ENCODE measurements at places on chromosomes 3 and 15.

- no peak for DNase-seq
Observed at GRCh38 chr3:54536450-54536849, 391.4 kb downstream of the LRTM1 start.

- DNase-seq, result no peak
Observed at GRCh38 chr15:52294881-52295420, 653 bp downstream of the MYO5C start.

GRCh38 chr15:84987949-84988624, 6.4 kb downstream of the PDE8A start:
- no peak for DNase-seq

DNA sequence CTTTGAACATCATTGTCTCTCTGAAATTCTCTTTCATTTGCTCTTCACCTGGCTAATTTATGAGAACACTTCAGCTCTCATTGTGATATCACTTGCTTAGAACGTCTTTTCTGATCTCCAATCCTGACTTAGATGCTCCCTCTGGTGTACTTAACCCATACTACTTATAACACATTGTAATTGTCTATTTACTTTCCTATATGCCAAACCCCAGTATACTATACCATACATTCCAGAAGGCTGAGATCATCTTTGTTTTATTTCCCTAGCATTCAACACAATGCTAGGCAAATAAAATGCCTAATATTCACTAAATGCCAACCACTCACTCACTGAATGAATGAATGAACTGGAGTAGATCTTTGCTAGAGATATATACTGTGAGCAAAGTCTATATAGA, 27.0 kb upstream of the PEX5L start:
- DNase-seq, result no peak

GRCh38 chr3:128394033-128394432, 72.7 kb downstream of the DNAJB8 start:
- DNase-seq, result no peak

DNA sequence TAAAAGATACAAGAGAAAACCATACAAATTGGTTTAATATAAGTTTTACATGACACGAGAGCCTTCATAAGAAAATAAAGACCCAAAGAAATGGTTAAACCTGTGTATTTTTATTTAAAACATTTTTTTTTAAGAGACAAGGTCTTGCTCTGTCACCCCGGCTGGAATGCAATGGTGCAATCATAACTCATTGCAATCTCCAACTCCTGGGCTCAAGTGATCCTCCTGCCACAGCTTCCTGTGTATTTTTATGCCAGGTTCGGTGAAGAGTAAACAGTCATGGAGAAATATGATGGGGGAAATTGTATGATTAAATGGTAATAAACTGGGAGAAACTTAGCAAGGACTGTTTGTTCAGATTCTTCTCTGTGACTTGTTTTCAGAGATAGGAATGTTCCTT, 441.0 kb downstream of the TUSC7 start:
- DNase-seq, result no peak

DNA sequence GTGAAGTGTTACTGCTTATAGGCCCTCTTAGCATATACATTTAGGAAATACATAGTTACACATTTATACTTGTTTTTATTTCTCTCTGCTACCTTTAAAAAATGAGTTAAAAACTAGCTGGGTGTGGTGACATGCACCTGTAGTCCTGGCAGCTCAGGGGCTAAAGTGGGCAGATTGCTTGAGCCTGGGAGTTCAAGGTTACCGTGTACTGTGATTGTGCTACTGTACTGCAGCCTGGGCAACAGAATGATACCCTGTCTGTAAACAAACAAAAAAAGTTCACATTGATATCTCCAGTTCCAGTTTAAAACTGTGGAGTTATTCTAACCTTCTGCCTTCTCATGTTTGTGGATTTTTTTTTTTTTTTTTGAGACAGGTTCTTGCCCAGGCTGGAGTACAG, 12.1 kb downstream of the PDCD6IP start:
- no peak for DNase-seq

DNA sequence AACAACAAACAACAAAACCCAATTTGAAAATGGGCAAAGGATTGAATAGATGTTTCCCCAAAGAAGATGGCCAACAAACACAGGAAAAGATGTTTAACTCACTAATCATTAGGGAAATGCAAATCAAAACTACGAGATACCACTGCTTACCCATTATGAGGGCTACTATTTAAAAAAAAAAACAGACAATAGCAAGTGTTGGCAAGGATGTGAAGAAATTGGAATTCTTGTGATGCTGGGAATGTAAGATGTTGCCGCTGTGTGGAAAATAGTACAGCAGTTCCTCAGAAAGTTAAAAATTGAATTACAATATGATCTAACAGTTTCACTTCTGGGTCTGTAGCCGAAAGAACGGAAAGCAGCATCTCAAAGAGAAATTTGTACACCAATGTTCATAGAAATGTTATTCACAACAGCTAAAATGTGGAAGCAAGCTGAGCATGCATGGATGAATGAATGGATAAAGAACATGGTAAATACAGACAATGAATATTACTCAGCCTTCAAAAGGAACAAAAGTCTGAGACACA, 121.9 kb downstream of the CHSY1 start:
- DNase-seq, result no peak

DNA sequence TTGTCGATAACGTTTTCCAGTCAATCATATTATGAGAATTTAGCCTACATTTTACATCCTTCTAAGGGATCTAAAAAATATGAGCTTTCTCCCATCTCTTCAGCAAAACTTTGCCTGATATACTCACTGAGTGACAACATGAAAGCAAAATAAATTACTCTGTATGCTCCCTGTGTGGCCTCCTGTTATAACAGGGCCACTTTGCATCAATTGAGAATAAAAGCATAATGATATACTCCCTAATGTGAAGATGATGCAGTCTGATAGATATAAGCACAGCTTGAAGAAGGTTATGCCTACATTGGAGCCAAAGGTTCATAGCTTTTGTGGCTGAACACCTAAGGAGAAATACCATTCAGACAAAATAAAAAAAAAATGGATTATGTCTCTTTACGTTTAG, 561.3 kb upstream of the ZNF717 start:
- DNase-seq, result no peak

GRCh38 chr15:101127506-101128076, 124.3 kb downstream of the CHSY1 start:
- DNase-seq, result peak; percentile 54

GRCh38 chr15:34721802-34722438, 32.9 kb downstream of the GJD2 start:
- peak; percentile 57 for DNase-seq

GRCh38 chr3:177332955-177333354, 135.7 kb upstream of the TBL1XR1 start:
- DNase-seq, result no peak

GRCh38 chr3:24184528-24185176, 239.6 kb downstream of the NR1D2 start:
- no peak for DNase-seq

GRCh38 chr3:47996440-47996839, 19.8 kb downstream of the MAP4 start:
- no peak for DNase-seq

DNA sequence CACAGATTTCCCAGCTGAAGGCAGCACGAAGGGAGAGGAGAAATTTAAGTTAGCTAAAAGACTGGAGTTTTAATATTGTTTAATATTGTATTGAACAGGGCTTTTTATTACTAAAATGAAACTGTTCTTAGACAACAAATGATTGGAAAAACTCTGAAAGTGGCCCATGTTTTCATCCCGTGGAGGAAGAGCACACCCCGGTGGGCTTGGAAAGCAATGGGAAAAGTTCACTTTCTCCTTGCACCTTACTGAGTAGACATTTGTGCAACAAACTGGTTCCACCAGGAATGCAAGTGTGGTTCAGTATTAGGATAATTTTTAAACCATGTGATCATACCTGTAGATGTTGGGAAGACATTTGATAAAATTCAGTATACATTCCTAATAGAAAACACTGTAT, 8.2 kb upstream of the ESYT3 start:
- no peak for DNase-seq

DNA sequence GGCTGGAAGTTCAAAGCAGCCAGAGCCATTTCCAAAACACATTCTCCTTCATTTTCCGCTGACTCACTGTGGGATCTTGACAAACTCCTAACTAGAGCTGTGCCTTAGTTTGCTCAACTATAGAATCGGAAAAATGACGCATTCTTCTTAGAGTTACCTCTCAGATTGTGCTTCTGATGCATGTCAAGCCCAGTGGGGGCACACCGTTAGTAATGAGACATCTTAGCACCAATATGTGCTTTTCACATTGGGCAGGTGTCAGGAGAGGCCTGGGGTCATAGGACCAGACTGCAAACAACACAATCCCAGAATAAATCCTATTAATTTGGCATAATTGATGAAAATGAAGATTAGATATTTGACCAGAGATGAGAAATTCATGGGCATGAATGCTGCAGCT, 71.3 kb upstream of the UBE3A start:
- DNase-seq, result no peak

DNA sequence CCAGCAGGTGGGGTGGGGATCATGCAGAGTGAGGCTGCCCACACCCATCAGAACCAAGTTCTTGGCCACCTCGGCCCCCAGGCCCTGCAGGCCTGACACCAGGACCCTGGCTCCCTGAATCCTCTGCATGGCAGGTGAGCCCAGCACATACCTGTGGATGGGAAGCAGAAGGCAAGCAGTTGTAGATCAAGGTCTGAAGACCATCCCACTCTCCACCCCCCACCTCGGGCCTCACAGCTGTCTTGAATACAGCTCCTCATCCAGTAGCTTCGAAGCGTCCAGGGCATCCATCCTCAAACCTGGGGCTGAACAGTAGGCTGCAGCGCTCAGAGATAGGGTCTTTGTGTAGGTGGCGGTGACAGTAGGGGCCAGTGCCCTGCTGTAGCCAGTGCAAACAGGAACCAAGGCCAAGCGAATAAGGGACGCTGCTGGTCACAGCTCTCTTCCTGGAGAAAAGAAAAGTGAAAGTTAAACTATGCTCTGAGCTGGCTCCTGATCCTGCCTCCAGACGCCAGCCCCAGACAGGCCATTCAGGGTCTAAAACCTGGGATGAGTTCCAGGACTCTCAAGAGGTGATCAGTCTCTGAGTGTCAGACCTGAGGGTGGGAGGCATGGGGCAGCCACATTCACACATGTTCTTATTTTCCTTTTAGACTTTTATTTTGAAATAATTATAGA, at the start of gene UBA7:
Gene UBA7, minus strand, starts transcription at position 457 of the 678 bp plus-strand sequence. Its CDS starts 166 bp downstream, at position 291.
- peak; percentile 39 for DNase-seq

DNA sequence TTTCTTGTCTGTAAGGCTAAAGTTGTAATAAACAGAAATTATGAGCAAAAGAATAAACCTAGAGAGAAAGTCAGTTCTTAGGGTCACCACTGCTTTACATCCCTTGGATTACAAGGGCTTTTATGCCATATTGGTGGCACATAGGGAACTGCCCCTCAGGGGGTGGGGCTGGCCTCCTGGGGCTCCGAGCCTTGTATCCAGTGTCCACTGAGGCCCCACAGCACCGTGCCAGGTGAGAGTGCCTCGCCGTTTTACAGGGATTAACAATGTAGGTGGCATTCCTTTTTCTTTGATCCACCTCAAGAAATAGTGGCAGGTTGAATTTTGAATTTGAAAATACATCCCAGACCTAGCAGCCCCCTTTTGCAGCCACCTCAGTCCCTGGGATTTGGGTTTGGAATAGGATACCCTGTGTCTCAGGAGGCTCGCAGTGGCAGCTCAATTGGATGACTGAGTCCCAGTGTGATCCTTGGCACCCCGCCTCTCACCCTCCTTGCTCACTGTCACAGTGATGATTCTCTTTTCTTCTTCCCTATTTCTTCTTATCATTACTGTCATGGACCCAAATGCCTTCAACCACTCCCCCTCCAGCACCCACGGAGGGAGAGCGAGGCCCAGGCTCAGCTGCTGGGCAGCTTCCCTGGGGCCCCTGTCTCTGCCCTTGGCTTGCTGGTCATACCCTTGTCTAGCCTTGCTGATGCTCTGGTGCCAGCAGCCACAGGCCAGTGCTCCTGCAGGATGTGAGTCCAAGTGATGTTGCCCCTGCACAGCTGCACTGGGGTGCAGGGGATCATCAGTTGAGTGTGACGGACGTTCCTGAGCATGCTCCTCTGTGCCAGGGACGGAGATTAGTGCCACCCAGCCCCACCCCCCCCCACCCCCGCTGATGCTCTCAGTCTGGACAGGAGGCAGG, 137.9 kb downstream of the DNAJB8 start:
- DNase-seq, result no peak

DNA sequence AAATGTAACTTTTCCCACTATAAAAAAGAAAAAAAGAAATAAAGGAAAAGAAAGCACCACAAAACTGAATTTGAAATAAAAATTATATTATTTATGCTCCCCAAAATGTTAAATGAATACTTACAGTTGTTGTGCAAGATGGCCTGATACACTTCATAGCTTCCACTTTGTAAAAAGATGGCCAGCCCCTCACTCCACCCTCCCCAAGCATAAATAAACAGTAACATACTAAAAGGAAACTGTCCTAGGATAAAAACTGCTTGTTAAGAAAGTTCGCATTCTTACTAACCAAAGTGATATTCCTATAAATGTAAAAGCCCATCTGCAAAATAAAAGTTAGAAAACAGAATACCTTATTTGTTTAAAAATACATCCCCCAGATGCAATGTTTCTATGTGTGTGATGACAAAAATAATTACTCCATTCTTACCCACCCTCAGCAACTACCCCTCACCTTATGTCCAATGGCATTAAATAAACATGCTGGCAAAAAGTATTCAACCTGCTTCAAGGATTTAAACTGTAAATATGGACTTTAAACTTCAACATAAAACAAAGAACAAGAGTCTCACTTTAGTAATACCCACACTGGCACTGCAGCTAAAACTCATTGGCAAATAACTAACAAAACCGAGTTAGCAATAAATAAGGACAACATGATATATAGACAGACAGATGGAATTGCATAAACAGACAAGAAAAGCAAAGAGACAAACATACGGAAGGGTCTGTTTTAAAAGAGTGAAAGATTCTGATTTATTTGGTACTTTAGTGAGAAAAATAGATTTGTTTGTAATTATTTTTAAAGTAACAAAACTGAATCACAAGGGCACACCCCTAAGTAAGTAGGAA, 47.7 kb downstream of the ZBTB20 start:
- DNase-seq, result no peak

- no peak for DNase-seq
Observed at GRCh38 chr3:189325454-189325853, 153.7 kb downstream of the TPRG1 start.

GRCh38 chr3:46955801-46956259, 20.7 kb downstream of the CCDC12 start:
- DNase-seq, result no peak

DNA sequence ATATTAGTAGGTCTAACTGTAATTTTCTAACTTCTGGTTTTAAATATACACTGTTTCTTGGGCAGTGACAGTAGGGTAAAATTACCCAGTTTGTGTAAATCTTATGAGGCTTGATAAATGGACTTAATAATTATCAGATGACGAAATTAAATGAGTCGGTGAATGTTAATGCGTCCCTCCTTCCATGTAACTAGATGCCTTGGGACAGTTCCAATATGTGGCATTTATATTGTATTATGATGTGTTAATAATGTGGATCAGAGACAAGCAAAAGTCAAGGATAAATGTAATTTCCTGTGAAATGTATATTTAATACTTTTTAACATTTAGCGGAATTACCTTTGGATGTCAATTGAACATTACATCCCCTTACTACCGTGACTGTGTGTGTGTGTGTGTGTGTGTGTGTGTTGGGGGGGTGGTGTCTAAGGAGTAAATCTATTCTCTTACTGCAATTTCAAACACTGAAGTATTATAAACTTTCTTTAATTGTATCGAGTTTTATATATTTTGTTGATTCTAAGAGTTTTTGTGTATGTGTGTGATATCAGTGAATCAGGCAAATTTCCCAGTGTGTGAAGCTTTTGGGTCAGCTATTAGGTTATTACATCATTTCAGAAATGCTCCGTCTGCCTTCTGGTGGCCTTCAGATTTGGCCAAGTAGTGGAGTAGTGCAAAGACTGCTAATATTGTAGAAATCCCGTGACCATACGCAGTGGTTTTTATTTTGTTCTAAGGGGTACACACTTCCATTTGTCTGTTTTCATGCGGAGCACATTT, 50.1 kb downstream of the CNTN4 start:
- DNase-seq, result no peak

Data from body of pancreas (tissue), 4 donors.